Osteocyte (in vitro differentiated cells): ENCODE measurements at places on chromosomes 7 and 10.

DNA sequence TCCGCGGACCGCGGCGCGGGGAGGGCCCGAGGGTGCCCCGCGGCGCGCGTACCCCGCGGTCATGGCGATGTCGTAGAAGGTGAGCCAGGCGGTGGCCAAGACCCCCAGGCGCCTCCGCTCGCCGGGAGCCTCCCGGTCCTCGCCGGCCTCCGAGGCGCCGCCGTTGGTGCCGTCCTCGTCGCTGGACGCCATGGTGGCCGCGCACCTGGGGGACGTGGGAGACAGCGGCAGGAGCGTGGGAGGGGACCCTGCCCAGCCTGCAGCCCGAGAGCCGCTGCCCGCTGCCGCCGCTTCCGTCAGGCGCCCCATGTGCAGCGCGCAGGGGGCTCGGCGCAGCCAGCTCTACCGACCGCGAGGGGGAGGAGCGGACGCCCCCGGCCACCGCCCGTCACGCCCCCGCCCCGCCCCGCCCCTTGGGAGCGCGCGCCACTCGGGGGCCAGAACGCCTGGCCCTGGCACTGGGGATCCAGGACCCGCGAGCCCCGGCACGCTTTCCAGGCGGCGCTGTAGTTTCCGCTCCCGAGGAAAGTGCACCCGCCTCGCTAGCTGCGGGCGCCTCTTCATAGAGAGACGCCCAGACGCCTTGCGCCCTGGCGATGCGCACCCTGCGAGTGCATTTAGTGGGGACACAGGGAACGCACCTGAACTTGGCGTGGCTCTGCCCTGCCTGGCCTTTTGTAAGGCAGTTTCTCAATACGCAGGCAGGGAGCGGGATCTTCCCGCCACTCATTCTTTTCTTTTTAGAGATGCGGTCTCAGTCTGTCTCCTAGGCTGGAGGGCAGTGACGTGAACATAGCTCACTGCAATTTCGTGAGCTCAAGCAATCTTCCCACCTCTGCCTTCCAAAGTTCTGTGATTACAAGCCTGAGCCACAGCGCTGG is at the start of gene HACD1:
TSS of gene HACD1 (minus strand) at position 344 of the 881 bp plus-strand sequence. CDS start at position 309, 35 bp downstream.
- no peaks in the 10 kb centered on the region for H3K36me3 ChIP-seq
- peaks cover 4% of the 10 kb centered on the region for H3K27me3 ChIP-seq
- peak; percentile 87 for DNase-seq
- peaks cover 16% of the 10 kb centered on the region for H3K4me1 ChIP-seq
- H3K27ac ChIP-seq: peak within 1 kb of the TSS; percentile 64

GRCh38 chr7:100655908-100656674 is at the start of gene ACTL6B:
Gene ACTL6B, minus strand, starts transcription at chr7:100656448. Its CDS starts 94 bp downstream, at chr7:100656354.
- no peaks in the 10 kb centered on the region for H3K36me3 ChIP-seq
- no peaks in the 10 kb centered on the region for H3K4me1 ChIP-seq
- H3K27me3 ChIP-seq: peaks cover 21% of the 10 kb centered on the region
- H3K4me3 ChIP-seq: peak within 1 kb of the TSS; percentile 42

- H3K4me3 ChIP-seq: no peak overlapping the region
- H3K27ac ChIP-seq: no peak overlapping the region
- DNase-seq: no peak
- peaks cover 17% of the 10 kb centered on the region for H3K4me1 ChIP-seq
- peaks cover 3% of the 10 kb centered on the region for H3K36me3 ChIP-seq
Observed at GRCh38 chr7:4878336-4879335, 4.9 kb downstream of the RADIL start.

- DNase-seq: no peak
- no peaks in the 10 kb centered on the region for H3K27me3 ChIP-seq
- no peak overlapping the region for H3K27ac ChIP-seq
- H3K4me1 ChIP-seq: peaks cover 7% of the 10 kb centered on the region
- H3K36me3 ChIP-seq: no peaks in the 10 kb centered on the region
Observed at GRCh38 chr10:28915989-28916588, 238.8 kb downstream of the BAMBI start.

GRCh38 chr10:102783568-102783967 is 39.8 kb downstream of the WBP1L start:
- peaks cover 6% of the 10 kb centered on the region for H3K36me3 ChIP-seq
- H3K27ac ChIP-seq: peak overlapping the region; percentile 96
- H3K4me3 ChIP-seq: no peak overlapping the region
- no peaks in the 10 kb centered on the region for H3K27me3 ChIP-seq

- H3K4me3 ChIP-seq: no peak overlapping the region
- no peaks in the 10 kb centered on the region for H3K27me3 ChIP-seq
- no peak for DNase-seq
- no peak overlapping the region for H3K27ac ChIP-seq
- H3K36me3 ChIP-seq: no peaks in the 10 kb centered on the region
Observed at GRCh38 chr7:32661929-32662328, 166.6 kb downstream of the AVL9 start.

DNA sequence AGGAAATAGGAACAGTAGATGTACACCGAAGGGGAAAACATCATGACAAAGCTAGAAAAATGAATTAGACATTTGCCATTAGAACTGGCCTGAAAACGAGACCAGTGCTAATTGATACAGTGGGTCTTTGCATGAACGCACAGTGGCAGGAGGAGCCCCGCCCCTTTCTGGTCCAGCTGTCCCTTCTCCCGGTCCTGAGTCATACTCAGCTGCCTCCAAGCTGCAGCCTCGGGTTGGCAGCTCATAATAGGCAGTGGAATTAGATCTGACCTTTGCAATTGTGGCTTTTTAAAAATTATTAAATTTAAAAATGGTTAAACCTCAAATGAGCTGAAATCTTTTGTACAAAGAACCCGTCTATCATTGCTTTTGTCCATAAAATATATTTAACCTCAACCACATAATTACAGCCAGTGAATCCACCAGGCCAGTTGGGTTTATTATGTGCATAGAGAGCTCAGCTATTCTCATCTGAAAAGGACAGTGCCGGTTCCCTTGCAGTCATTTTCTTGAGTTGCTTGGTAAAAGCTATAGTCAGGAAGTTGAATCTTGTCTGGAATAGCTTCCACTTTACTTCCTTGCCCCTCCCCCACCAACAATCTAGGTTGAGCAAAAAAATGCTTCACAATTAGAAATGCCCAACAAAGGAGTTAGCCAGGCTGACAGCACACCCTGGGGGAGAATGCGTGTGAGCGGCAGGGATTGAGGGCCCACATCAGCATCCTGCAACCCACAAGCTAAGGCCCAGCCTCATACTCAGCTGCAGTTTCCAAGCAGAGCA is 147.1 kb downstream of the BUB3 start:
- no peaks in the 10 kb centered on the region for H3K36me3 ChIP-seq
- no peak overlapping the region for H3K4me3 ChIP-seq
- DNase-seq: no peak
- no peak overlapping the region for H3K27ac ChIP-seq
- no peaks in the 10 kb centered on the region for H3K27me3 ChIP-seq

GRCh38 chr10:11684717-11685645 is 57.2 kb upstream of the ECHDC3 start:
- no peak for DNase-seq
- H3K27ac ChIP-seq: no peak overlapping the region
- peaks cover 40% of the 10 kb centered on the region for H3K27me3 ChIP-seq
- no peaks in the 10 kb centered on the region for H3K36me3 ChIP-seq
- H3K4me1 ChIP-seq: peaks cover 6% of the 10 kb centered on the region

- DNase-seq: no peak
- no peaks in the 10 kb centered on the region for H3K27me3 ChIP-seq
- H3K27ac ChIP-seq: no peak overlapping the region
- H3K4me3 ChIP-seq: no peak overlapping the region
- H3K36me3 ChIP-seq: no peaks in the 10 kb centered on the region
Observed at GRCh38 chr10:16904639-16905061, 87.4 kb upstream of the RSU1 start.

GRCh38 chr7:11374629-11375028 is 401.0 kb downstream of the PHF14 start:
- no peak overlapping the region for H3K27ac ChIP-seq
- no peak for DNase-seq
- H3K4me1 ChIP-seq: peaks cover 4% of the 10 kb centered on the region
- no peaks in the 10 kb centered on the region for H3K36me3 ChIP-seq
- peaks cover 35% of the 10 kb centered on the region for H3K27me3 ChIP-seq

- no peak overlapping the region for H3K4me3 ChIP-seq
- peaks cover 1% of the 10 kb centered on the region for H3K4me1 ChIP-seq
- no peaks in the 10 kb centered on the region for H3K36me3 ChIP-seq
- no peak for DNase-seq
Observed at GRCh38 chr10:19937989-19938388, 121.8 kb downstream of the PLXDC2 start.

DNA sequence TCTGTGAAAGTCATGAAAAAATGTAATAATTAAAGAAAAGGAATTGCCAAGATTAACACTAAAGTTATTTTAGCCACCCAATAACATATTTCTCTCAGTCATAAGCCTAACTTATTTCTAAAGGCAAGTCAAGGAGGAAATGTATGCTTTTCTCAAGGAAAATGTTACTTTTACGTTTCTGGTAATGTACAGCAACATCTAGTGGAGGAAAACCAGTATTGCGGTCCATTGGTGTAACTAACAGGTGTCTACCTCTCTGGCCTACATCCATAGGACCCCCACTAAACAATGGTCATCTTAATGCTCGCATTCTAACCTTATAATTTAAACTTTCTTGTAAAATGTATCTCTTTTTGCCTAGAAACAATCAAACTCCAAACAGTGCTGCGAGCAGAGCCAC is 437.5 kb downstream of the KIF20B start:
- no peaks in the 10 kb centered on the region for H3K4me1 ChIP-seq
- H3K27ac ChIP-seq: no peak overlapping the region
- H3K36me3 ChIP-seq: peaks cover 2% of the 10 kb centered on the region
- no peak for DNase-seq
- H3K27me3 ChIP-seq: peaks cover 10% of the 10 kb centered on the region

GRCh38 chr10:6114299-6114698 is 25.5 kb downstream of the RBM17 start:
- H3K27me3 ChIP-seq: no peaks in the 10 kb centered on the region
- peaks cover 55% of the 10 kb centered on the region for H3K36me3 ChIP-seq
- DNase-seq: no peak
- no peaks in the 10 kb centered on the region for H3K4me1 ChIP-seq
- H3K4me3 ChIP-seq: no peak overlapping the region
- H3K27ac ChIP-seq: no peak overlapping the region

DNA sequence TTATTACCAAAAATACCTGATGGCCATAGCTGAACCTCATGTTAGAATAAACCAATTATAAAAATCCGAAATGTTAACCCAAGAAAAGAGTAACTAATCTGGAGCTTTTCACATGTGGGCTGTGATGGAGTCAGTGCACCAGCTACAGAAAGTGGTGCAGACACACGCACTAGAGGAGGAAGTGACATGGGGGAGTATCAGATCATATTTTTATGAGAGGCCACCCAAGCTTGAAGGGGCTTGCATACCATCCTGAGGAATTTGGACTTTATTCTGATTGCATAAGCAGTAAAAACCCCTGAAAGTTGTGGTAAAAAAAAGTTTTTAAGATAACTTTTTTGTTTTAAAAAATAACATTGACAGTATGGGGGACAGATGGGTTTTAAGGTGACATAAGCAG is 1148.5 kb upstream of the CELF2 start:
- no peak overlapping the region for H3K27ac ChIP-seq
- H3K27me3 ChIP-seq: peaks cover 3% of the 10 kb centered on the region
- H3K4me3 ChIP-seq: no peak overlapping the region
- no peaks in the 10 kb centered on the region for H3K36me3 ChIP-seq

GRCh38 chr10:6044060-6044459 is 18.1 kb downstream of the IL2RA start:
- no peaks in the 10 kb centered on the region for H3K36me3 ChIP-seq
- no peak overlapping the region for H3K4me3 ChIP-seq
- no peaks in the 10 kb centered on the region for H3K4me1 ChIP-seq
- H3K27ac ChIP-seq: no peak overlapping the region

- H3K27me3 ChIP-seq: no peaks in the 10 kb centered on the region
- H3K27ac ChIP-seq: no peak overlapping the region
- H3K4me1 ChIP-seq: peaks cover 8% of the 10 kb centered on the region
- no peak overlapping the region for H3K4me3 ChIP-seq
Observed at GRCh38 chr10:3683560-3683959, 101.4 kb downstream of the KLF6 start.

- peaks cover 17% of the 10 kb centered on the region for H3K4me1 ChIP-seq
- H3K4me3 ChIP-seq: no peak overlapping the region
- DNase-seq: no peak
- no peaks in the 10 kb centered on the region for H3K36me3 ChIP-seq
- H3K27me3 ChIP-seq: no peaks in the 10 kb centered on the region
Observed at GRCh38 chr7:40622941-40623501, 488.2 kb downstream of the SUGCT start.

DNA sequence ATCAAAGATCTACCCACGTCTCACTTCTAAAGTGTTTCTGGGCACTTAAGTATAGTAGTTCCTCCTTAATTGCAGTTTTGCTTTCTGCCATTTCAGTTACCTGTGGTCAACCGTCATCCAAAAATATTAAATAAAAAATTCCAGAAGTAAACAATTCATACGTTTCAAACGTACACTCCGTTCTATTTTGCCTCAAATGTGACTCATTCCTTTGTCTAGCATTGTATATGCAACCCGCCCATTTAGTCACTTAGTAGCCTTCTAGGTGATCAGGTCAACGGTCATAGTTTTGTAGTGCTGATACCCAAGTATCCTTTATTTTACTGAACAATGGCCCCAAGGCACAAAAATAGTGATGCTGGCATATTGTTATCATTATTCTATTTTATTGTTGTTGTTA is 33.8 kb downstream of the HGF start:
- peaks cover 37% of the 10 kb centered on the region for H3K4me1 ChIP-seq
- no peak overlapping the region for H3K4me3 ChIP-seq
- peak overlapping the region; percentile 50 for H3K27ac ChIP-seq
- no peaks in the 10 kb centered on the region for H3K27me3 ChIP-seq
- no peak for DNase-seq
- peaks cover 41% of the 10 kb centered on the region for H3K36me3 ChIP-seq

DNA sequence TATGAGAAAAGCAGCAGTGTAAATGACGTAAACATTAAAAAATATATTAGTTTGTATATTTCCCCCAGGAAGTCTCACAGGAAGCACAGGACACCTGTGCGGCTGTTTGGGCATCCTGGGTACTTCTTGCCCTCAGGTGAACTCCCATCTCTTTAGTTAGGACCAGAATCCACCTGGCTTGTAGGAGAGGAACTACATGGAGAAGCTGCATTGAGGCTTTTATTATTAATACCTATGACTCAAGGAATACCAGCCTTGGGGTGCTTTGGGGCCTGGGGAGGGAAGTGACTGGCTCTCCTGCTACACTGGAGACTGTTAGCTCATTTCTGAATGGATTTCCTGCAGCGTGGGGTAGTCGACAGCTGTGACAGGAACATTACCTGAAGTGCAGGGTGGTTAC is 40.0 kb upstream of the GSDME start:
- H3K27me3 ChIP-seq: peaks cover 5% of the 10 kb centered on the region
- H3K27ac ChIP-seq: no peak overlapping the region
- H3K4me3 ChIP-seq: no peak overlapping the region
- no peaks in the 10 kb centered on the region for H3K36me3 ChIP-seq
- H3K4me1 ChIP-seq: no peaks in the 10 kb centered on the region
- DNase-seq: no peak
